ENCODE measurements at places on chromosomes 5 and 9.

DNA sequence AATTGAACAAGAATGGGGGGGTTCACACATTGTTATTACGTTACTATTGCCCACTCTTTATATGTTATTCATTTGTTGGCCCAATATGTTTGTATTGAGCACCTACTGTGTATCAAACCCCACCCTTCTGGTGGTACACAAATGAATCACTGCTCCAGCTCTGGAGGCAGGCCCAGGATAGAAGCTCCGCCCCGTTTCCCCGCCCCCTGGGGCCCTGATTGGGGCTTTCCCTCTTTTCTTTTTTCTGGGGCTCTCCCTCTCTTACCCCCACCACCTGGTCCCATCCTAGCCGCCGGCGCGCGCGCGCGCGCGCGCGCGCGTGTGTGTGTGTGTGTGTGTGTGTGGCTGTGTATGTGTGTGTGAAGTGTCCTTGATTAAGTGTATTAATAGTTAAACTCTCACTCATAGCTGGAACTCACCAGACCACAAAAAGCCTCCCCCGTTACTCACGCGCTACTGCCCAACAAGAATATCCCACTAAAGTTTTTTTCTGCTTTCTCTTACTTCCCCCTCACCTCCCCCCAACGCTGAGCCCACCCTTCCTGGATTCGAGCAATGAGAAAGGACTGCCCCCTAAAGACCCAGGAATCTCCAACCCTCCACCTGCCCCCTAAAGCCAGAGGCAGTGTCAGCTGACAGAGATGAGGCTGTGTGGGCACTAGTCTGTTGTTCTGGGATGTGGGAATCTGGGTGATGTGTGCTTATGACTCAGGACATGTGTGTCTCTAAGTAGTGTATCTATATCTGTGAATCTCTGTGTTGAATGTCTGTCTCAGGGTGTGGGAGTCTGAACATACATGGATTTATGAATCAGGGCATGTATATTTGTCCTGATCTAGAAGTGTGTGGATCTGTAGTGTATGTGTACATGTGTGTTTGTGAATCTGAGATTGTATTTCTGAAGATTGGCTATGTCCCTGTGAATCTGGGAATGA, 4.0 kb downstream of the CXXC5 start:
- no peak for DNase-seq

GRCh38 chr9:113484258-113484730, 20.8 kb downstream of the RGS3 start:
- DNase-seq = no peak

DNA sequence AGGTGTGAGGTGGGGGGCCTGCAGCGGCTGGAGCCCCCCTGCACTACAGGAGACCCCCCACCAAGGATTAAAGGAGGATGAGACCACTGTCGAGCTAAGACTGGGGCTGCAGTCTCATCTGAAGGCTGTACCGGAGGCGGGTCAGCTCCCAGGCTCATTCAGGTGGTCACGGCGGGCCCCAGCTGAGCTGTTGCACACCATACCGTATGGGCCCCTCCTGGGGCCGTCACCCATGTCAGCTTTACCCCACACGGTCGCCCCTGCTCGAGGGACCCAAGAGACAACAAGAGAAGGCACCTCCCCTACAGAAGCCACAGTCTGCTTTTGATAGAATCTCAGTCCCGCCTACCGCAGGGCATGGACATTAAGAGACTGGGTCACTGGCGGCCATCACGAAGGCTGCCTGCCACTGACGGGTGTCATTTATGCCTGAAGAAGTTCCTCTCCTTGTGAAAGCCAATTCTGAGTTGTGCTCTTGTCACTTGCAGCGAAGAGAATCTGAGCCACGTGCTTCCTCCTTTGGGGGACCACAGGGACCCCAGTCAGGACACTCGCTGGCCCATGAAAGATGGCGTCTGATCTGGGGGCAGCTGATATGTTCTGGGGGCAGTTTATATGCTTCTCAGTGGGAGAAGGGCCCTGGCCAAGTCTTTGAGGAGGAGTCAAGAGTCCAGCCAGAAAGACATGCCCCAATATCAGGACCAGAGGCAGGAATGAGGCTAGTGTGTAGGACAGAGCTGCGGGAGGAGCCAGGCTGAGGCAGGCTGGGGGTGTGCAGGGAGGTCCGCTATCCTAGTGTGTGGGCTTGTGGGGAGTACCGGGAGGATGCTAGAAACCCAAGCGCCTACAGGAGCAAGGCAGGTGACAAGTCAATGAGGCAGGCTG, 102.4 kb downstream of the ZNF354C start:
- DNase-seq = no peak

DNA sequence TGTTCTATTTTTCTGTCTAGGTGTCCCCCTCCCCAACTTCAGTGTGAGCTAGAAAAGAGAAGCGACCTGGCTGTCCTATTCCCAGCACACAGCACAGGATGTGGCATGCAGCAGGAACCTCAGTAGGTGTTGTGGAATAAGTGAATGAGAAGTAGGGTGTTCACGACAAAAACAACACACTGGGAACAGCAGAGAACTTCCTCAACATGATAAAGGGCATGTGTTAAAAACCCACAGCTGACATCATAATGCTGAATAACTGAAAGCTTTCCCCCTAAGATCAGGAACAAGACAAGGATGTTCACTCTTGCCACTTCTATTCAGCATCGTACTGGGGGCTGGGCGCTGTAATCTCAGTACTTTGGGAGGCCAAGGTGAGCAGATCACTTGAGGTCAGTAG, 155.6 kb upstream of the ZNF618 start:
- no peak for DNase-seq

DNA sequence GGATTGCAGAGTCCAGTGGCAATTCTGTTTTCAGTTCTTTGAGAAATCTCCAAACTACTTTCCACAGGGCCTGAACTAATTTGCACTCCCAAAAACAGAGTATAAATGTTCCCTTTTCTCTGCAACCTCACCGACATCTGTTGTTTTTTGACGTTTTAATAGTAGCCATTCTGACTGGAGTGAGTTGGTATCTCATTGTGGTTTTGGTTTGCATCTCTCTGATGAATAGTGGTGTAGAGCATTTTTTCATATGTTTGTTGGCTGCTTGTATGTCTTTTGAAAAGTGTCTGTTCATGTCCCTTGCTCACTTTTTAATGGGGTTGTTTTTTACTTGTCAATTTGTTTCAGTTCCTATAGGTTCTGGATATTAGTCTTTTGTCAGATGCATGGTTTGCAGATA, 72.6 kb downstream of the PALM2AKAP2 start:
- no peak for DNase-seq

DNA sequence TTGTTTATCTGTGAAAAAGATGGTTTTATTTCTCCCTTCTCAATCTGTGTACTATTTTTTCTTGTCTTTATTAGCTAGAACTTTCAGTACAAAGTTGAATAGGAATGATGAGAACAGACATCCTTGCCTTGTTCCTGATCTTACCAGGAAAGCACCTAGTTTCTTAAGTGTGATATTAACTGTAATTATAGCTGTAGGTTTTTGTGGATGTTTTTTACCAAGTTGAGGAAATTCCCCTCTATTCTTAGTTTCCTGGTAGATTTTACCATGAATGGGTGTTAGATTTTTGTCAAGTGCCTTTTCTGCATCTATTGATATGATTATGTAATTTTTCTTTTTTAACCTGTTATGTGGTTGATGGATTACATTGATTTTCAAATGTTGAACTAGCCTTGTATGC, 68.7 kb downstream of the KCNN2 start:
- no peak for DNase-seq

DNA sequence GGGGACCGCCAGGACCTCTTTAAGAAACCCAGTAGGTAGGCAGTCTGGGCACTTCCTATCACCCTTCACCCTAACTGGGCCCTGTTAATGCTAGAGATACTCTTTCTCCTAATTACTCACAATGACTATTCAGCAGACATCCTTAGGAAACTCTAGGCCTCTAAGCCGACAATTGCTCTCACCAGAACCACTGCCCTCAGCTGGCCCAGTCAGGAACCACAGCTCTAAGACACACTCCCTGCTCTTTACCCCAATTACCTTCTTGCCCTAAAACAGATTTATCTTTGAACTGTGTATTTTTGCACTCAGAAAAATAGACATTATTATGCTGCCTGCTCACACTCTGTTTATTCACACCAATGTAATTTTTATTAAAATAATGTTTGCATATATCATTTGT, 432.6 kb upstream of the SLC30A5 start:
- no peak for DNase-seq

GRCh38 chr5:6085341-6085860, 292.9 kb downstream of the MED10 start:
- no peak for DNase-seq

DNA sequence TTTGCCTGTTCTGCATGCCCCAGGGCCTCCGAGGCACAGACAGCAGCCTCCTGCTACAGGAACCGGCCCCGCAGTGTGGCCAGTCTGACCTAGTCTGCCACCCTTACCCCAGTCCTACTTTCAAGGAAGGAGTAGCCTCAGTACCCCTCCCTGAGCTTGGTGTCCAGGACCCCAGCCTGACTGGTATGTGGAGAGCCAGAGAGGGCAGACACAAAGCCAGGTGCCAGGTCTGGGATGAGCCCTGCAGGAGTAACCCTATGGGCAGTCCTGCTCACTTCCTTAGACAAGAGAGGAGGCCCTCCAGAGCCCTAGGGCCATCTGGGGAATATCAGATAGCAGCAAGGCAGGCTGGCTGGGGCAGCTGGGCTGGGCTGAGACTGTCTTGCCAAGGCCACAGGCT, 67.8 kb downstream of the NRG2 start:
- DNase-seq = no peak

- DNase-seq = no peak
Observed at GRCh38 chr9:110427497-110428104, 89.9 kb upstream of the TXNDC8 start.

- DNase-seq = no peak
Observed at GRCh38 chr5:43063721-43064171, 23.6 kb upstream of the ANXA2R start.
